ENCODE measurements at places on chromosomes 3 and 15.

GRCh38 chr3:152703245-152703890 lies 131.6 kb upstream of the P2RY1 start:
- no peak for DNase-seq

DNA sequence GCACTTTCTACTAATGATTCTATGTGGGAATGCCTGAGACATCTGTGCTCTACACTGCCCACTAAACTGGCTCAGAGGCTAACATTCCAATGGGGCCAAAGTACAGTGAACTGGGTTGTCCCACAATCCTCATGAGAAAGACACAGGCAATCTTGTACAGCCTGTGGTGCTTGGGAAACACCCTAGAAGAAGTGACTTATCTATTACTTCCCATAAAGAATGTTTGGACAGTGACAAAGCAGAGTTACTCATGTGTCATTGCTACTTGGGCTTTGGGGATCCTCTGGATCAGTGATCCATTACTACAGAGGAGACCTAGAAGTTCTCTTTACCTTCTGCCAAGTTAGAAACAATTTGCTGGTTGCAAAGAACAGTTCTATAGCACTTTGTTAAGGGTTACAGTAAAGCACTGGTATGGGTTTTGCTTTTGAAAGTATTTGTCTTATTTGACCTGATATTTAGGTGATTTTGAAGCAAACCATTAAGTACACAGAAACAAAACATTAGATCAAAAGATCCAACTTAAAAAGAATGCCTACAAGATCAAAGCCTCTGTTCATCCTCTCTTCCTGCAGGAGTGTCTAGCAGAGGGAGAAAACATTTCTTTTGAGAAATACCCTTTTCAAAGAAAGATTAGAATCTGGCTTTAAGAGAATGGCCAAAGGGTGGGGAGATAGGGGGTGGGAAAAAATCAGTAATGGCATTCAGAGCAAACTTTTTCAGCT lies 75.8 kb downstream of the CTNNB1 start:
- DNase-seq = no peak

- DNase-seq = no peak
These were observed 31.3 kb downstream of the NUP210 start for GRCh38 chr3:13388816-13389215.

GRCh38 chr3:142355692-142356091 lies 92.1 kb downstream of the XRN1 start:
- DNase-seq = no peak

GRCh38 chr3:122392868-122393844 lies 9.2 kb downstream of the FAM162A start:
- DNase-seq = peak; percentile 63

GRCh38 chr3:50150404-50150750 lies 4.7 kb upstream of the SEMA3F start:
- DNase-seq = no peak

DNA sequence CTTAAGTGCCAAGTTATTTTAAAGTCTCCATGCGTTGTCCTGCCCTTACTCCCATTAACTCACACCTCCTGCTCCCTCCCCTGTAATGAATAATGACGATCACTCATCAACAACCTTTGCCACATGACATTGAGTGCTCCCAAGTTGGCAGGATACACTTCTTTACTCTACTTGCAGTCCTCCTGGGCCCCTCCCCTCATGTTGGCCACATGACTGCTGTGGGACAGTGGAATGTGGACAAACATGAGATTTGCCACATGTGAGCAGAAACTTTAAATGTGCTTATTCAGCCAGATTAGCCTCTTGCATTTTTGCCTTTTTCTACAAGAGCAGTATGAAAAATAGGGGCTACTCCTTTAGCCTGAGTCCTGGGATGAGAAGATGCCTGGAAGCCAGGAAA lies 167.9 kb downstream of the DCLK3 start:
- DNase-seq = no peak

Measured in CD4-positive, alpha-beta T cell treated with Interleukin-2 at 100 ng/mL for 4 hours (primary cell).